ENCODE measurements at places on chromosomes 7 and 10. TPM values are rescaled to one million over a fixed set of nuclear protein-coding genes. Genes with fewer than 3 reads are reported as not detected.

MALRD1 gene
- total RNA-seq, result not detected

GRCh38 chr10:51832652-51833383 is 133.4 kb upstream of the CSTF2T start:
- peak; percentile 100 for DNase-seq

GRCh38 chr10:91705948-91706670 is 73.2 kb upstream of the PPP1R3C start:
- DNase-seq, result no peak

DCLRE1C gene
- total RNA-seq, result 9.8 TPM

DGKI gene
- total RNA-seq, result 0.52 TPM

PRSS1 gene
- not detected for total RNA-seq

LBX1 gene
- not detected for total RNA-seq

GRCh38 chr10:33101392-33101787 is 143.4 kb upstream of the ITGB1 start:
- DNase-seq, result no peak

- DNase-seq, result no peak
Measured at GRCh38 chr7:55593172-55593514, 20.8 kb upstream of the VOPP1 start.

GRCh38 chr7:137975221-137975620 is 26.7 kb downstream of the CREB3L2 start:
- no peak for DNase-seq

PIP gene
- not detected for total RNA-seq

ANKRD61 gene
- 0.26 TPM for total RNA-seq

DNA sequence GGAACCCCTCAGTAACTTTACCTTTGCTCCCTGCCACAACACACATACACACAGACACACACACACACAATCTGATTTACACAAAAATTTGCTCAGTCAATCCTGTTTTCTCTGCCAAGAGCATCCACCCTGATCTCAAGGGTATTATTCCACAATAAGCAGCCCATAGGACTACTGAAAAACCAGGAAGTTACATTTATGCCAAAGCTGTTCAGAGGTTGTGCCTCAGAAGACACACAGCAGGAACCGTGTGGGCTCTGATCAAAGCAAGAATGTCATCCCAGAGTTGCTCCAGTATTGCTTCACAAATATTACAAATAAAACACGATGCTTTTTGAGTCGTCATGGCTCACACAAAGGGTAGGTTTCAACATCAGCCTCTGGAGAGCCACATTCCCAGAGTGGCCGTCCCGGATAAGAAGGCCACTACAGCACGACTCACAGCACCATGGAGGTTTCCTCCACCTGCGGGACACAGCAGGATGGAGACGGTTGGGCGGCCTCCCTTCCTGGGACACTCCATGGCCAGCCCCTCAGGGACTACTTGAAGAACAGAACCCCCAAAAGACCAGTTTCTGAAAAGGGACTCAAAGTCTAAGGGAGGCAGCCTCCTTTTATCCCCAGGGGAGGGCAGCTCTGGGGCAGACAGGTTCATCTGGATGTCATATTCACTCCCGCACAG is 1.6 kb downstream of the AIFM2 start:
- peak; percentile 87 for DNase-seq

DNA sequence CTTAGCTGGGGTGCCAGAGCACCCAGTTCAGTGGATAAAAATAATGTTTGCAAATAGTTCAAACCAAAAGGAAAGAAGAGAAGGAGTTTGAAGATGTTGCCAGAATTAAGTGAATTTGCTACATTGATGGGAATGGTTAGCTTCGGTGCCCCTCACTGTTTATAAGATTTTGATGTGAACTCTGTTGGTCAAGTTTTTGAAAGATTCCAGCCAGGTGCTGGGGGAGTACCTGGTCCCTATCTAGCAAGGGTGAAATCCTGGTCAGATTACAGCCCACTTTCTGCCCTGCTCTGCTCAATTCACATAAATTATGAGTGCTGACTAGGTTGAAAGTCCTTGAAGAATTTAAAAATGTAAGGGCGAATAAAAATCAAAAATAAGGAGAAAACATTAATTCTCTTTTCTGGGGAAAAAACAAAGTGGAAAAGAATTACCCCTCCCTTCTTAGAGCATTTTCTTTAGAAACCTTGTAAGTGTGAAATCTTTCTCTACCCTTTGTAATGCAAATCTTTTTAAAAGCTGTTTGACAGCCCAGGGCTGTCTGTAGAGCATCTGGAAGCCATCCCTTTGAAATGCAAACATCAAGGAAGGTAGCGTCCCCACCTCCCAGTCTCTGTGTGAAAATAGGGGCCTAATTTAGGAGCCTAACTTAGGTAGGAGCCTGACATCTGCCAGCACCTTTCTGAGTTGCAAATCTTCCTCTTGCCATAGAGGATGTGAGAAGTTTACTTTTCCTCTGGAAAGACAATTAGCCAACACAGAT is 1.4 kb upstream of the GIMAP5 start:
- DNase-seq, result no peak

- DNase-seq, result no peak
Measured at GRCh38 chr10:114923551-114923950, 14.4 kb upstream of the TRUB1 start.

DNA sequence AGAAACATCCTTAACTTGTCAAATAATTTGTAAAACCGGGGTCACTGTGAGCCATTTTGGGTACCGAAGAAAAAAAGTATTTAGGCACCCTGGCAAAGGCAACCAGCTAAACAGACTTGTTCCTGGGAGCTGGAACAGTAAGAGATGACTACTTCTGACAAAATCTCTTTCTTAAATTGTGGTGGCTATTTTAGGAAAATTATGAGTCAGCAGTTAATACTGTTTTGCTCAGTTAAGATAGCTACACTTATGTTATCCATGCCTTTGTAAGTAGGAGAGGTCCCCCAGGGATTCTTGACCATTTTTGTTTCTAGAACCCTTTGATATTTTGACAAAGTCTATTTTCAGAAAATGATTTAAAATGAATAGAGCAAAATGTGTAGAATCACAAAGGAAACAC is 68.7 kb downstream of the TAX1BP1 start:
- DNase-seq, result peak; percentile 28
